ENCODE measurements at places on chromosomes 4 and X.
A peak's percentile ranks its signal among the peaks of the same experiment; 100 is the strongest.

- no peak for DNase-seq
Observed at GRCh38 chr4:130023088-130023487, 927.1 kb downstream of the C4orf33 start.

DNA sequence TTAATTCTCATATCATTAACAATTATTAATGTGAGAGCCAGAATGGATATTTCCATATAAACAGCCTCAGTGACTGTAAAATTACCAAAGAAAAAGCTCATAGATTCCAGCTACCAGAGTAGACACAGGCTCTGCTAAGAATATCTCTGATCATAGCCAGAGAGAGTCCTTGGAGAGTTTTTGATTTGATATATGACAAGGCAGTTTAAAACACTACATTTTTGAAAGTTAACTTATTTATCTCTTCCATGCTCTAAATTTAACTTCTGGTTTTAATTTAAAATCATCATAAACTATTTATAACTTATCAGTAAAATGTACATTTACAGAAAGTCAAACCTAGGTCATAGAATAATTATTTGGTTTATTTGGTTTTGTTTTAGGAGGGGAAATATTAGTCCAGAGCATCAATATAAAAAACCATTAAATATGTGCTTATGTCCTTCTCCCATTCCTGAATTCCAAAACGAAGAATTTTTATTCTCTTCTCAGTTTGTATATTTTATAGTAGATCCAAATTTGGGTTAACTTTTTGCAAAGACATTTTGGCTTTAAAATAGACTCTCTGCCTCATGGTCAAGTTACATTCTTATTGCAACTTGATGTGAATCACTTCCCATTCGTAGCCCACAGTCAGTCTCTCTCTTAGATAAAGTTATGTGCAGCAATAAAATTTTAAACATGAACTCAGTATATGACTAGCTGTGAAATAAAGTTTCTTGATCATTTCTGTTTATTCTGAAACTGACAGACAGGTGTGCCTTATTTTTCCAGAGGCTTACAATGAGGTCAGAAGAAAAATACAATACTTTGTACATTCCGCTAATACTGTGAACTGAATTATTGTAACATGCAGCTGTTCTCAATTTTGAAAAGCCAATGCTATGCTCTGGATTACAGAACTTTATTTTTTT, 267.1 kb downstream of the PAPSS1 start:
- DNase-seq = no peak

- DNase-seq = no peak
Observed at GRCh38 chrX:129773649-129774458, 5.9 kb upstream of the SASH3 start.

GRCh38 chrX:15747626-15748173, 9.6 kb downstream of the CA5B start:
- DNase-seq = no peak

DNA sequence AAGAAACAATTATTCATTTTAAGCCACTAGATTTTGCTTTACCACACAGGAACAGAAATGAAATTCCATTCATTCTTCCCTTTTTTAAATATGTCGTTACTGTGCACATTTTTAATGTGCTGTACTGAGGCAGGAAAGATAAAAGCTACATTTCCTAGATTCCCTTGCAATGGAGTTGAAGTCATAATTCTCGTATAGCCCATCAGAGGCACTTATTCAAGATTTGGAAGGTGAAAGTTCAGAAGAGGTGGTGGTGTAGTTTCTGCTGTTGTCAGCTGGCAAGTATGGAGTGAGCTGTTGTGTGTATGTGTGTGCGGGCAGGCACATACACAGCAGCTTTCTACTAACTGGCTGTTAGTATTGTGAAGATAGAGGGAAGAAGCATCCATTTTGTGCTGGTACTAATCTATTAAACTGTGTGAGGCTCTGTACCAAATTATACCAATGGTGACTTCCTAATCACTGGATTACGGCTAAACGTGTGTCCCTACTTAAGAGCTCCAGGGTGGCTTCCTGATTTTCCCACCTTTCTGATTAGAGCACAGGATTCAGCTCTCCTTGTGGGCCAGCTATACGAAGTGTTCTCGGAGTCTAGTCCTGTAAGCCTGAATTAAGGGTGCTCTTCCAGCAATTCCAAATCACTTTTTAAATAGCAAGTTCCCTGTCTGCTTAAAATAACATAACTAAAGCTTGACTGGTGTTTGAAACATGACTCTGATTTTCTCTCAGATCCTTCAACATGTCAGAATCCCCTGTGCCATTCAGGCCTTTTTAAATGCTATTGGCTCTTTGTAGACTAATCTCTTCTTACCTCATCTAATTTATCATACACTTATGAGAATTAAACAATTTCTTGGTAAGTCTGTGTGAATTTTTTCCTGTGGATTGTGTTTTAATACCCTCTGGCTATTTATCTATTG, 43.8 kb downstream of the PDS5A start:
- no peak for DNase-seq

DNA sequence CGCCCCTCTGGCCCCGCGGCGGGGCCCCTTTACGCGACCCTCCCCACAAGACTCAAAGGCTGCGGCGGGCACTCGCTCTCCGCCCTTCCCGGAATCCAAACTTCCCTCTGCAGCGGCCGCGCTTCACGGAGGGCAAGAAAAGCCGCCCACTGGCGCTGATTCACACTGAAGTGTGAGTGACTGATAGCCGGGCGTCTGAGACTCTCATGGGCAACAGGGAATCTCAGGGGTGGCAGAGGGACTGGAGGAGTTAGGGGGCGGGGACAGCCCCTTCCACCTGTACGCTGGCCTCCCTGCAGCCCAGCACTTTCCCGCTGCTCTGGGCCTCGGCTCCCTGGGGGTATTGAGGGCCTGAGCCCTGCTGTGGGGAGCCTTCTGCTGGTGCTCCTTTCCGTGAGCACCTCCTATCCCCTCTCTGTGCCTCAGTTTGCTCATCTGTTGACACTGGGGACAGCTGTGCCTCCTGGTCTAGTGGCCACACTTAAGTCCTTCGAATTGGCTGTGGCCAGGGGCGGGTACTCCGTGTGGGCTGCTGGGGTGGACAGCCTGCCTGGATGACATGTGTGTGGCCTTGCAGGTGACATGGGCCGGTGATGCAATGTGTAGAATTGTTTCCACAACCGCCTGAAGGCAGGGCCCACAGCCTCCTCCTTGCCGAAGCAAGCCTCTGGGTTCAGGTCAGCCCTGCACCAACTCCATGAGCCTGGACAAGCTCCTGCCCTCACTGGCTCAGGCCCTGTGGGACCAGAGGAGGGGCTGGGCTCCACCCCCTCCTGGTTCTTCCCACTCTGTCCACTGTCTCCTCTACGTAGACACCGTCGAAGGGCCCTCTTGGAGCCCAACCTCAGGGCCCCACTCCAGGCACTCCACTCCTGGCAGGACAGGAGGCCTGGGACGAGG, 951 bp downstream of the SH3BP2 start:
- DNase-seq = peak; percentile 66

- DNase-seq = no peak
Observed at GRCh38 chrX:71216485-71216884, 6.5 kb upstream of the GJB1 start.
